IPS-NIHi11 (cell line): ENCODE measurements at places on chromosomes 11 and 22.

- DNase-seq, result no peak
These were observed 23.5 kb downstream of the OR8B12 start for GRCh38 chr11:124519850-124520549.

DNA sequence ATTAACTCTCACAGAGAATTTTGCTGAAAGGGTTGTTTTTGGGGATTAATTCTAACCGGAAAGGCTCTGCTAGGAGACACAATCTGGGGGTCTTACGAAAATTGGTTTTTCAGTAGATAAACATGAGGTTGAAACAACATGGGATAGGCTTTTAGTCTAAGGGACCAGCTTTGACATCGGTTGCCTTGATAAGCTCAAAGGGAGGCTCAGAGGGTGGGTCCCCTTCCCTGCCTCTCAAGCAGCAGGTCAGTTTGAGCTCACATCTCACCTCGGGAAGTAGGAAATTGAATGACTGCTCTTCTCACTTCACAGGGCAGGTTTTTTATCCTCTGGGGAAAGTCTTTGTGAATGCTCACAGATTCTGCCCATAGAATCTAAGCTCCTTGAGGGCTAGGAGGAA, 70.2 kb upstream of the KIRREL3 start:
- DNase-seq, result no peak

GRCh38 chr11:117712530-117712929, 84.5 kb downstream of the DSCAML1 start:
- DNase-seq, result no peak

DNA sequence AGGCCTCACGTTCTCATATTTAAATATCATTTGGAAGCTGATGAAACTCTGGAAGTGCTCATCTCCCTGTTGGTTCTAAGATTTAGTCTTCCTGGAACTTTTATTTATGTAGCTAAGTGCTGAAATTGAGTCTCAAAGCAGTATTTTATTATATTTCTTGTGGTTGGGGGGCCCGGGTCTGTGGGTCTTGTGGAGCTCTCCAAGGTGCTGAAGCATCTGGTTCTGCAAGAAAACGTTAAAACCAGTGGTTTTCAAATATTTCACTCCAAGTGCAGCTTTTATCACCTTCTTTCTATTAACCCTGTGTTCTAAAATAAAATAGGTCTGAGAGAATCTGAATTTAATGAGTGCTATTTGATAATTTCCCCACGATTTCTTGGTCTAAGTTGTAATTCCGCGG, 1404.8 kb downstream of the TBC1D22A start:
- DNase-seq, result peak; percentile 39

GRCh38 chr11:8262552-8263108, 1.0 kb downstream of the LMO1 start:
- DNase-seq, result peak; percentile 83

GRCh38 chr11:111933872-111934271, 3.3 kb upstream of the DIXDC1 start:
- no peak for DNase-seq

- peak; percentile 94 for DNase-seq
These were observed at the start of gene HDAC10 for GRCh38 chr22:50250555-50251476. Gene HDAC10 (minus strand): TSS chr22:50251265. CDS start chr22:50251032, 233 bp downstream.

- peak; percentile 77 for DNase-seq
These were observed 11.4 kb upstream of the MICAL3 start for GRCh38 chr22:18035751-18036150.

GRCh38 chr11:130674686-130675308, 226.4 kb downstream of the ADAMTS15 start:
- DNase-seq, result no peak

DNA sequence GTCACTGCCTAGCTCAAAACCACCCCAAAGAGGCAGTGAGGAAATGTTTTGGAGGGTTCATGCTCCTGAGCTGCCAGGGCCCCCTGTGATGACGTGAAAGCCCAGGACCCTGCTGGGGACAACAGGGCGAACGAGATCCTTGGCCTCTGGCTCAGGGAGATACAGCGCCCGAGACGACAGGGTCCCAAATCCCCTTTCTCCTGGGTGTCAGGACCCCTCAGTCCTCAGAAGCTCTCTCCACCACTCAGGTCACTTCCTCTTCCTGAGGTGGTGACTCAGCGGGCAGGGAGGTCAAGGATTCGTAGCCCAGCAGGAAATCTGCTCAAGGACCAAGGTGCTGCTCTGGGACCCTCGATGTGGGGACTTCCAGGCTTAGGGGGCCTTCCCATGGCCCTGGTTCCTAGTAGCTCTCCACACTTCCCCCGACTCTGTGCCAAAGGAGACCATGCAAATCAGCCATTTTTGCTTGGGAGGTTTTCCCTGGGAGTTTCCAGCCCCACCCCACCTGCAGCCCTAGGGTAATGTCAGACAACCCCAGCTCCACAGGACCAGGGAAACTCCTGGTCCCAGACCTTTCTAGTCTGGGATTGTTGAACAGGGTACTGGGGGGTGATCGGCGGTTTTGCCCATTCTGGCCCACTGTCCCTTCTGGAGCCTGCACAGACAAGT, 12.8 kb downstream of the BCL9L start:
- DNase-seq, result no peak

DNA sequence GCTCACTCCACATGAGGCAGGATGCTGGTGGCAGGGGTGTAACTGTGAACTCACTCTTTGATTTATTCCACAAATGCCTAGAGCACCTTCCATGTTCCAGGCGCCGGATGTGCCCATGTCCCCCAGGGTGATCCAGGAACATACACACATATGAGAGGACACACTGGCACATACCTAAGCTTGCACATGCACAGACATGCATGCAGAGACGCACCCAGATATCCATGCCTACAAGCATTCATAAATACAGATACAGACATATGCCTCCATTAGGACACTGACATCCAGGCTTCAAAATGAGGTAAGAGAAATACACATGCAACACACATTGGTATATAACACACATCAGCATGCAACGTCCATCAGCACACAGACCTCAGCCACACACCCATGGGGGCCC, 4.5 kb downstream of the OSM start:
- DNase-seq, result no peak

GRCh38 chr11:93520726-93521509, 22.3 kb downstream of the SMCO4 start:
- no peak for DNase-seq

DNA sequence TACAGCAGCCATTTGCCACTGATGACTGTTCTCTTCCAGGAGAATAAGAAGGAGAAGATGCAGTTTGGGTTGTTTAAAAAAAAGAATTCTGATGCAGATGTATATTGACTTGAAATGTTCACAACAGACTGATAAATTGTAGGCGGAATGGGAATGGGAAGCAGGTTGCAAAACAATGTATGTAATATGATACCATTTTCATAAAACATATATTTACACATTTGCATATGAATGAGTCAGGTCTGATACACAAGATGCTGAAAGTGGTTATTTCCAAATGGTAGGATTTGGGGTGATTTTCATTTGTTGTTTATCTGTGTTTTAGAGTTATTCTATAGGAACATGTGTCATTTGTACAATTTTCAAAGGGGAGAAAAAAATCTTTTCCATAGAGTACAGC, 9.0 kb upstream of the RCN1 start:
- no peak for DNase-seq

- DNase-seq, result no peak
These were observed 52.7 kb downstream of the IGF2 start for GRCh38 chr11:2086239-2087040.

- no peak for DNase-seq
These were observed 63.6 kb upstream of the EP300 start for GRCh38 chr22:41028841-41029240.

GRCh38 chr11:15339302-15339701, 224.6 kb downstream of the INSC start:
- no peak for DNase-seq

- no peak for DNase-seq
These were observed 9.7 kb downstream of the MCAM start for GRCh38 chr11:119307219-119307618.

- DNase-seq, result no peak
These were observed 3.9 kb upstream of the CDC42EP2 start for GRCh38 chr11:65310736-65311135.

DNA sequence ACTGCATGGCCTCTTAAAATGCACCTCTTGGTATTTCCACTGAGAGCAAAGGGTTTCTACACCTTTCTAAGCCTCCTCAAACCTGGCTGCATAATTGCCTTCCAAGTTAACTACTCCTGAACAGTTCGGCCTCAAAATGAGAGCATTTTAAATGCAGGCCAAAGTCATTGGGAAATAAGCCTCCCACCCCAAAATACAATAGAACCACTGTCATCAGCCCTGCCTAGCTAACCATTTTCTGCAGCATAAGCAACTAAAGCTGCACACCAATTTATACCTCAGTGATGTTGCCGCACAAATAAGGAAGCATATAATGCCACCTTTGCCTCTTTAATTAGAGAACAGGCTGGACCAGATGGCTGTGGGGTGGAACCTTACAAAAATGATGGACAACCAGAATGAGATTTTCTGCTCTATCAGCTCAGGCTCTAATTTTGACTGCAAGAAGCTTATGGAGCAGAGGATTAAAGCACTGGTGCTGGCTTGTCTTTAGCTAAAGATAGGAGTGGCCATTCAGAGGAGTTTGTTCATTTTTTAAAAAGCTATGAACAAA, 4.3 kb downstream of the TOB2 start:
- no peak for DNase-seq

DNA sequence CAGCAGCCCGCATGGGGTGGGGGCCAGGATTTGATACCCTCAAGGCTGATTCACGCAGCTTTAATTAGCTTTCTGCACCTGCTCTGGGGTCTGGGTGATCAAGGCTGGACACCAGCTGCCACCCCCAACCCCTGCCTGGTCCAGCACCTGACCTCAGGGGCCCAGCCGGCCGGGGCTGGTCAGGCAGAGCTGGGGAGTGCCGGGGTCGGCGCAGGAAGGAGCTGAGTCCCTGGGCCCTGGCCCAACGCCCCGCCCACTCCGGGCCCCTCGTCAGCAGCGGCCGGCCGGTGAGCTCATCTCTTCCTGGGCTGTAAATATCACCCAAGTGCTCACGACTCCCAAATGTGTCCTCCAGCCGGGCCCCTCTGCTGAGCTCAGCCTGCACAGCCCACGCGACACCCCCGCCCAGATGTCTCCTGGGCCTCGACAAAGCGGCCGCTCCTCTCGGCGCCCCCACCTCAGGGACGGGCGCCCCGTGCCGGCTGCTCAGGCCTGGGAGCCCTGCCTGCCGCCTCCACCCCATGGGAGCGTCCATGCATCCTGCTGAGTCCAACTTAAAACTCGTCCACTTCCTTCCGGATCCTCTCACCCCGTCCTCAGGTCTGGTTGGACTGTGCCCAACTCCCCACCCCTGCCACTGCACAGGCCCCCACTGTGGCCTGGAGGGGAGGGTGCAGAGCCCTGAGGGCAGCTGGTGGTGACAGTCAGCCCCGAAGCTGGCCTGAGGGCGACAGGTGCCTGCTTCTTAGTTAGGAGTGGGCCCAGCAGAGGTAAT, 29.0 kb downstream of the RTN4R start:
- peak; percentile 61 for DNase-seq

- DNase-seq, result no peak
These were observed 29.4 kb downstream of the SYT9 start for GRCh38 chr11:7281079-7281478.

DNA sequence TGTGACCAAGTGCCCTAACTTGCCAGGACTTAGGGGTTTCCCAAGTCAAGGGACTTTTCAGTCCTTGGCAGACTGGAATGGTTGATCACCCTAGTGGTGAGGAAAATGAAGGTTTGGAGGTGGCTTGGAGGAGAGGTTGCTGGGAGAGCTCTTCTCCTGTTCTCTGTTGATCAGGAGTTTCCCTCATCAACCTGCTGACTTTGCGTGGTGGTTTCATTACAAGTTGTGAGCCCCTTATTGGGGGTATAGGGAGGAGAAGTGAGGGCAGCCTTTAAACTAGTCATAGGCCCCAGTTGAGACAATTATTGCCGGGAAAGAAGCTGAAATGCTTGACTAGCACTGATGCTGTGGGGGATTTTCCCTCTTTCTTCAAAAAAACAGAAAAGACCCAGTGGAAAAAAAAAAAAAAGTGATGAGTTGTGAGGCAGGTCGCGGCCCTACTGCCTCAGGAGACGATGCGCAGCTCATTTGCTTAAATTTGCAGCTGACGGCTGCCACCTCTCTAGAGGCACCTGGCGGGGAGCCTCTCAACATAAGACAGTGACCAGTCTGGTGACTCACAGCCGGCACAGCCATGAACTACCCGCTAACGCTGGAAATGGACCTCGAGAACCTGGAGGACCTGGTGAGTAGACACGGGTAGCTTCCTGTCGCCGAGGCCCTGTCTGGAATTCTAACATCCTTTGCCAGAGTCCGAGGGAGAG, at the start of gene CXCR5:
Gene CXCR5, plus strand, starts transcription at position 525 of the 704 bp plus-strand sequence. Its CDS starts 50 bp downstream, at position 575.
- DNase-seq, result no peak

DNA sequence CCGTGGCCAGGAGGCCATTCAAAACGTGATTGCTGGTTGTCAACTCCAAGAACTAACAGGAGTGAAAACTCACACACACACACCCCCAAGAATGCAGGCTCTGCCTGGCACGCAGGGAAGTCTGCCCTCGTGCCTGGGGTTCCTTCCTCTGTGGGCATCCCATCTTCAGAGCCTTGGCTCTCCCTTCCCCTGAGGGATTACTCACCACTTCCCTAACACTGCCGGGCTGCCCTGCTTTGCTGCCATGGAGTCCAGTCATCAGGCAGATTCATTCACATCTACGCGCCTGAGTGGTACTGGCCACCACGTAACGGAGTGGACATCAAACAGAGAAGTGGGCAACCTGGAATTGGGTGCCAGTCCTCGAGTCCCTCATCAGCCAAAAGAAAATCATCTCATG, 120.7 kb upstream of the TMEM45B start:
- no peak for DNase-seq

- peak; percentile 87 for DNase-seq
These were observed at the start of gene ANKK1 for GRCh38 chr11:113387605-113388211. Gene ANKK1 (plus strand): TSS chr11:113387779. CDS start chr11:113387885, 106 bp downstream.

DNA sequence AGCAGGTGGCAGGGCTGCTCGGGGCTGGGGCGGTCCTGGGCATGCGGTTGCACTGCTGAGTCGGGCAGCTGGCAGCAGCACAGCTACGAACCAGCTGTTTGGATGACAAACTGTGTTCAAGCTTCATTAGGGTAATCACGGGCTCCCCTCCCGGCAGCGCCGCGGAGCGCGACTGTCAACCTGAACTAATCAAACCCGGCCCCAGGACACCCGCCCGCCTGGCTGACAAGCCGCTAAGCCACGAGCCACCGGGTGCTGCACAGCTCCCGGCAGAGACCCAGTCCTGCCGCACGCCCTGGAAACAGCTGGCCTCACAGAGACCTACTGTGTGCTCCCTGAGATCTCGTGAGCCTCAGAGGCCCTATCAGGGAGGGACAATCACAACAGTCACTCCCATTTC, 60.6 kb upstream of the TCF20 start:
- DNase-seq, result no peak

GRCh38 chr11:12473381-12473780, 96.0 kb downstream of the PARVA start:
- no peak for DNase-seq

DNA sequence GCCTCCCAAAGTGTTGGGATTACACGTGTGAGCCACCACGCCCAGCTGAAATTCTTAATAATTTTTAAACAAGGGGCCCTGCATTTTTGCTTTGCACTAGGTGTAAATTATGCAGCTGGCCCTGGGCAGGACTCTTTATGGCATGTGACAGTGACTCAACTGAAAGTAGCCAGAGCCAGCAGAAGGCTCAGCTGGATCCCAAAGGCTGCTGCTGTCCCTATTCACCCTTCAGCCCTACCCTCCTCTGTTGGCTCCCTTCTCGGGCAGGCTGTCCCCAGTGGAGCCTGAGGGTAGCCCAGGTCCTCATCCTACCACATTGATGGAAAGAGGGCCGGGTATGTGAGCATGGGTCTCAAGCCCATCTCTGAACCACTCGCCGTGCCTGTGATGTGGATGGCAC, 45.6 kb downstream of the CD82 start:
- DNase-seq, result no peak

- DNase-seq, result no peak
These were observed 148.5 kb upstream of the SESN3 start for GRCh38 chr11:95379479-95379878.
